ENCODE measurements at places on chromosomes 5 and 9.

DNA sequence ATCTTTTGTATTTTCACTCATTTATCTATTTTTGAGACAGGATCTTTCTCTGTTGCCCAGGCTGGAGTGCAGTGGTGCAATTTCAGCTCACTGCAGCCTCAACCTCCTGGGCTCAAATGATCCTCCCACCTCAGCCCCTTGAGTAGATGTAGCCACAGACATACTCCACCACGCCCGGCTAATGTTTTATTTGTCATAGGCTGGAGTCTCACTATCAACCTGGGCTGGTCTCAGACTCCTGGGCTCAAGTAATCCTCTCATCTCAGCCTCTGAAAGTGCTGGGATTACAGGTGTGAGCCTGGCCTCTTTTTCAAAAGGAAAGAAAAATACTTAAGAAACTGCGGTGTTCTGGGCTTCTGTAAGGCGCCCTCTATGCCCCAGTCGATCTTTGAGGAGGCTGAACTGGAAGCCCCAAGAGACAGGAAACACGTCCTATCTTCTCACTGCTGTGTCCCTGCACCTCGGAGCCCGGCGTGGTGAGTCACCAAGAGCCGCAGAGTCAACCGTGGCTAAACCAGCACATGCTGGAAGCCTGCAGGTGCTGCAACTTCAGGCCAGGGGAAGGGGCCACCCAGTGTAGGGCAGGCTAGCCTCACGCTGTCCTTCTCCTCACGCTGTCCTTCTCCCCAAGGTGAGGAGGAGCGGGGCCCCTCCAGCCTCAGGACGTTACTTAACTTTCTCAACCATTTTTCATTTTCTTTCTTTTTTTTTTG is 15.2 kb upstream of the LHX3 start:
- peak; percentile 58 for DNase-seq

DNA sequence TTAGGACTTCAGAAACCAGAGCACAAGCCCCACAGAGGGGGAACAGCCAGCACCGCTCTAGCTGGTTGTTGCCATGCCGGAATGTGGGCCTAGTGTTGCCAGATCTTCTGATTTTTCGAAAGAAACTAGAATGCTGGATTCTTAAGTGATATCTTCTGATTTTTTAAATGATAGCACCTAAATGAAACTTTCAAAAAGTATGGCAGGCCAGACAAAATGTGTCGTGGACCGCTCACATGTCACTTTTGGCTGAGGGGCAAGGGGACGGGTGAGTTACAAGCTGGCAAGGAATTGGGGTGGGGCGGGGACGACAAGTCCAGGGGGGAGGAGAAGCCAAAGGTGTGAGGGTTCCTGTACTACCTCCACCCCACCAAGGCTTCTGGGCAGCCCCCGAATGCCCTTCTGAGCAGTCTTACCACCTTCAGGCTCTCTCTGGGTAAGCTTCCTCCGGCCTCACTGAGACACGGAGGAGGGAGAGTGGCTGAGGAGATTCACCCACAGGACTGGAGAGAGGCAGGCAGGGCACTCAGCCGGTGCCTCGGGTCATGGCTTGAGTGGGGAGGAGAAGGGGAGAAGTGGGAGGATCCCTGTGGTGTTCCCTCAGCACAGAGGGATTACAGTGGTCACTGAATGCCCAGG is 10.3 kb downstream of the B4GALT7 start:
- no peak for DNase-seq

DNA sequence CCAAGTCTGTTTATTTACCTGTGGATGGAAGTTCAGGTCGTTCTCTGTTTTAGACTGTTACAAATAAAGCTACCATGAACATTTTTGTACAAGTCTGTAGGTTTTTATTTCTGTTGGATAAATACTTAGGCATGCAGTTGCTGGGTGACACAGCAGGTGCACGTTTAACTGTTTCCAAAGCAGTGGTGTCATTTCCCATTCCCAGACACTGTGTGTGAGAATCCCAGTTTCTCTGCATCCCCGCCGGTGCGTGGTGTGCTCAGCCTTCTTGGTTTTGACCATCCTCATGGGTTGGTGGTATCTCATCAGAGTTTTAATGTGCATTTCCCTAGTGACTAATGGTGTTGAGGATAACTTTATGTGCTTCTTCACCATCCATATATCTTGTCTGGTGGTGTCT is 27.2 kb downstream of the AHRR start:
- DNase-seq, result no peak

- peak; percentile 88 for DNase-seq
Measured at GRCh38 chr9:113516840-113517577, 53.5 kb downstream of the RGS3 start.

GRCh38 chr5:172602783-172603231 is 38.3 kb upstream of the NEURL1B start:
- DNase-seq, result no peak

GRCh38 chr5:168713051-168713450 is 133.9 kb upstream of the PANK3 start:
- DNase-seq, result no peak

- no peak for DNase-seq
Measured at GRCh38 chr9:34385561-34386230, 9.0 kb upstream of the MYORG start.

- no peak for DNase-seq
Measured at GRCh38 chr9:3277200-3277599, 248.6 kb downstream of the RFX3 start.

GRCh38 chr9:27184556-27185351 is 75.7 kb downstream of the TEK start:
- no peak for DNase-seq

GRCh38 chr9:1982074-1982473 is 33.1 kb upstream of the SMARCA2 start:
- peak; percentile 3 for DNase-seq

DNA sequence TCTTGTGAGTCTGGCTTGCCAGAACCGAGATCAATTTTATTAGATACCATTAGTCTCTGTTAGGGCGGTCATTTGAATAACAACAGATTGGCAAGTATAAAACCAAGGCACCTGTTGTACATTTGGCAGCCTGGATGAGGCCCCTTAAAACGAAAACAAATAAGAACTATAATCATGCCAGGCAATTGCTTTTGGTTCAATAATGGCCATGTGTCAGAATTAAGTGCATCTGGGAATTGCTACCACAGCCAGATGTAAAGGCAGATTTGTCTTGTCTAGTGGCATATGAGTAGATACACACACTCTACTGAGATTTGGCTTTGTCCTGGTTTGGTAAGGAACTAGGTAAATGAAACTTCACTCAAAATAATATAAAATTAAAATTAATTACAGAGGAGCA is 1046.2 kb upstream of the DMAC1 start:
- no peak for DNase-seq

DNA sequence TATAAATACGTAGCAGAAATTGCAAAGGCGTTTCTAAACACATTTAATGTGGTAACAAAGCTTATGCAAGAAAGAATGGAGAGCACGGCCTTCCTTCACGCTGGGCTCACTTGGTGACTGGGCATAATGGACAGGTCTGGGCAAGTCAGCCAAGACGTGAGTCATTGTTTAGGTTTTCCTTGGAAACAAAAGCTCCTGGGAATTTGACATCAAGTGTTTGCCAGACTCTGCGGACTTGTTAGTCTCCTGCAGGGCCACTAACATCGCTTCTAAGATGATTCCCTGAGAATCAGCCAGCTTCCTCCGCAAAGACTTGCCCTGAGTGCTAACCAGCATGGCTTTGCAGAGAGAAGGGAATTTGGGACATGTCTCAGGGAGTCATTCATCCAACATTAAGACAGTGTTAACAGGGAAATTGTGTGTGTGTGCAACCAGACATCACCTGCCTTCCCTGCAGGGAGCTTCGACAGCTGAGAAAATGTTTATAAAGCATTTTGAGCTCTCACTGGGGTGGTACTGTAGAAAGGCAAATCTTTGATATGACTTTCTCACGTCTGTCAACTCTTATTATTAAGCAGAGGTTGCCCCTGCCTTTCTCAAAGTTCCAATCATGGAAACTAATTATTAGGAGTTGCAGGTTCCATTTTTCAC is 182.5 kb downstream of the NTRK2 start:
- DNase-seq, result no peak

- no peak for DNase-seq
Measured at GRCh38 chr5:14209836-14210235, 66.7 kb downstream of the TRIO start.

DNA sequence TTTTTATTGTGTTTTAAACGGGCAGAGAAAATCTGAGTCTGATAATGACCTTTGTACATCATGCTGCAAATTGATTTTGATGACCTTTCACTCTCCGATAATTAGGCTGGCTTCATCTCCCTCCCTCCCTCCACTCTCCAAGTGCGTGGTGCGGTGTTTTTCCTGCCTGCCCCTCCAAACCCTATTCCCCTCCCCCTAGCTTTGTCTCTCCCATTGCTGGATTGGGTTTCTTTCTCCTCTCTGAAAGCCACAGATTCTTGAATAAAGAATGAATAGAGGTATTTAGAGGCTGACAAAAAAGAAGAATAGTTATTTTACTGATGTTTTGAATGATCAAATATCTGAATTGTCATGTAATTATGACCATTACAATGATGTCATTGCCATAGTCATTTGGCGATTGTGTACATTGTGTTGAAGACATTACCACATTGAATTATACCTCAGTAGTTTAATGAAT is 571.1 kb upstream of the ZNF608 start:
- no peak for DNase-seq

DNA sequence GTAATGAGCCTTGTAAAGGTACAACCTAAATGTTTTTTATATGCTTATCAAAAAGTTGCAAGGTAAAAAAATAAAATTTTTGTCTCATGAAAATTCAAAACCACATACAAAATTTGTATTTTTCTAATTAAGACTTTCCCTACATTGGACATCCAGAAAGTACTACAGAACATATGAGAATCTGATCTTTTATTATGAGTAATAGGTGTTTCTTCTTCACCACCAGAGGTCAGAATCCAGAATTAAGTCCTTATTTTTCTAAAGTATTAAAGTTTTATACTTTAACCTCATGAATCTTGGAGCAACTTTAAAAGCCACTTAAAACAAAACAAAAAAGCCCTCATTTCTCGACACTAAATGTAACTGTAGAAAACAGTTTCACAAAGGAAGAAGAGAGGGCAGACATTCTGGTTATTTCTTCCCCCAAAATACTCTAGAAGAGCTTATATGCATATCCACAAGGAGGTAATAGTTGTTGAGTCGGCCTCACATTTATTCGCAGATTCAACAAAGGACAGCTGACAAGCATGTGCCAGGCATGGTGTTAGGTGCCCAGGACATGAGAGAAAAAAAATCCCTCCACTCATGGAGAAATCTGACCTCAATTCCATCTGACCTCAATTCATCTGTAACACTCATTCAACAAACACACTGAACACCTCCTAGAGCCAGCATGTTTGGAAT is 69.3 kb downstream of the MLLT3 start:
- DNase-seq, result peak; percentile 51

GRCh38 chr9:133144142-133144903 is 19.4 kb downstream of the GBGT1 start:
- peak; percentile 97 for DNase-seq

Data from activated CD4-positive, alpha-beta T cell treated with anti-CD3 and anti-CD28 coated beads, Interleukin-2, Interleukin-6, amounts not matched to agents 100 ng/mL and 50 ng/mL, durations not matched to agents 16 hours and 8 hours (primary cell).